ENCODE measurements at places on chromosomes 3 and 15.
A peak's percentile ranks its signal among the peaks of the same experiment; 100 is the strongest.

- DNase-seq: no peak
Observed at GRCh38 chr3:95407709-95408463, 1345.0 kb downstream of the NSUN3 start.

DNA sequence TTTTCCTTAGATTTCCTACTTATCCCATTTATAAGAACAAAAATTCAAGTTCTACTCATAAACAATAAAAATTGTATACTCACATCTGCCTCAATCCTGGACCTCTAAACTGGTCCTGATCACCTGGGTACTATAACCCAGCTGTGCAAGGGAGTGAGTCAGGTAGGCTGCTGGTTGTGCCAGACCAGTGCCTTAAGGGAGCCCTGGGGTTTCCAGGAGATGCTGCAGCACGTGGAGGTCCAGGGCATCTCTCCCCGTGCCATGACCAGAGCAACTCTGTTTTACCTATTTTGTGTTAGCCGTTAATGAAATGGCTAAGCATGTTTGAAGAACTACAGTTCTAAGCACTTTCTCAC lies 140.2 kb upstream of the TRIM42 start:
- no peak for DNase-seq

DNA sequence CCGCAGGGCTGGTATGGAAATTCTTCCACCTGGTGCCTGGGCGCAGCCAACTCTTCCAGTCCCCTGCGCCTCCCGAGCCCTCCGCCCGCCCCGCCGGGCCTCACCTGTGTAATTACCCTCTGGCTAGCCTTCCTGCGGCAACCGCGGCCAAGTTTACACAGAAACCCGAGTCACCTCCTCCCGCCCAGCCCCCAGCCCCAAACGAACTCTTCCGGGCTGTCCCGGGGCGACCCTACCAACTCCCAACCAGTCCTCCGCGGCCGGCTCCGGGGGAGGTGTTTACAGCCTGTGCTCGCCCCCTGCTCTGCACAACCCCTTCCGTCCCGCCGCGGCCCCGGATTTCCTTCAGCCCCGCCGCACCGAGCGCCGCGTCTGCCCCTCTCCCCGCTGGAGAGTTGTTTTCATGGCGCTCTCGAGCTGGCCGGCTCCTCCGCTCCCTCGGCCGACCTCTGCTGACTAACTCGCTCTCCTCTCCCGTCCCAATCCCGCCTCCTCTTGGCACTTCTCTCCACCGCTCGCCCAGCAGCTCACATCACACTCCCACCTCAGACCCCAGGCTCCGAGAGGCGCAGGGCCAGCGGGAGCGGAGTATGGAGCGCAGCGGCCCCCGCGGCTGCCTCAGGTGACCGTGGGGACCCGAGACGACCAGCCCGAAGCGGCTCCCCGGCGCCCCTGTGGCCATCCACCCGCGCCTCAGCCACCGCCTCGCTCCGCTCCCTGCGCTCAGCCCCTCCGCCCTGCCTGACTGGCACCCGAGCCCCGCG lies 538 bp downstream of the ATOSA start:
- DNase-seq: peak; percentile 67

- no peak for DNase-seq
Observed at GRCh38 chr3:156483002-156483401, 71.9 kb downstream of the SSR3 start.

Measured in EL (cell line).